ENCODE measurements at places on chromosomes 5 and 9.

GRCh38 chr9:16307626-16308195, 562.8 kb downstream of the BNC2 start:
- DNase-seq = no peak

DNA sequence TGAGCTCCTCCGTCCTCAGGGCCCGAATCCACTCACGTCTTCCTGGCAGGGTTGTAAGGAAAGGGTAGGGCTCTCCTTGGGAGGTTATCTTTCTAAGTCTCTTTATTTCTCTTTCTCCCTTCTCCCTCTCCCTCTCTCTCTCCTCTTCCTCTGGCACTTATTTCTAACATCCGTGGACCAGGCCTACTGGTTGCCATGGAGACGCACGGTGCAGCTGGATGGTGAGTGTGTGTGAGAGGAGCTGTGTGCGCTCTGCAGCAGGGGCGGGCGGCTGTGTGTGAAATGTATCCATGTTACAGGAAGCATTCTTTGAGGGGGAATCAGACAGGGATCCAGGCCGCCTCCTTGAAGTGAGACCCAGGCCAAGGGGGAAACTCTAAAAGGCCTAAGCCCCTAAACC, 32.2 kb downstream of the PCDH1 start:
- peak; percentile 62 for DNase-seq

DNA sequence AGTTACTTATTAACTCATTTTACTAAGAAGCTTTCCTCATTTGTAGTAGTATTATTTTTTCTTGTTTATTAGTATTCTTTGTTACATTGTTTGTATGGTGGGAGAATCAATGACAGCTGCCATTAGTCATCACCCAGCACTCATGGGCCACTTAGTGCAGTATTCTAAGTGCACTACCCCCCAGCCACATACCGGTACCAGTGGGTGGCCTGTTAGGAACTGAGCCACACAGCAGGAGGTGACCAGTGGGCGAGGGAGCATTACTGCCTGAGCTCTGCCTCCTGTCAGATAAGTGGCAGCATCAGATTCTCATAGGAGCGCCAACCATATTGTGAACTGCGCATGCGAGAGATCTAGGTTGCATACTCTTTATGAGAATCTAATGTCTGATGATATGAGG, 24.2 kb upstream of the CAMLG start:
- DNase-seq = peak; percentile 12

DNA sequence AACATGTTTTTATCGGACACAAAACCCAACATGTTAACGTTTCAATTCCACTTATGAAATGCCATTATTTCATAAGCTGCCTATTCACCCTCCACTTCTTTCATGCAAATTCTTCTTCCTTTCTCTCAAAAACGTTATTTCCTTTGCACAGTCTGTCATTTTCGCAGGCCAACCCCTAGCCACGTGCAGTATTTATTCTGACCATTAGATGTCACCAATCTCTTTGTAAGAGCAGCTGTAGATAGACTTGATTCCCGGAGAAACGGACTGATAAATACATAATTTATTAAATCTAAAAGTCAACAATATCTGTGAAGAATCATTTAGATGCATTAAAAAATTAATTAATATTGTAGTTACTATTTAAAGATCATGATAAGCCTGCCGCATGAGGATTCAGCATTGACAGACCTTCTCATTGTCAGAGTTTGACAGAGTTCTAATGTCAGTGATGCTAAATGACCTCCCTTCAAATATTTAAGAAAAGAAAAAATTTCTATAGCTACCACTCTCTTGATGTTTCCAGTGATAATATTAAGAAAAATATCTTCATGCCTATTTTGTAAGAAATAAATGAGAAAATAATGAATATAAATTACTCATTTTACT, 933.6 kb downstream of the CDH12 start:
- no peak for DNase-seq

- no peak for DNase-seq
Observed at GRCh38 chr9:96222132-96222531, 79.8 kb downstream of the HSD17B3 start.

DNA sequence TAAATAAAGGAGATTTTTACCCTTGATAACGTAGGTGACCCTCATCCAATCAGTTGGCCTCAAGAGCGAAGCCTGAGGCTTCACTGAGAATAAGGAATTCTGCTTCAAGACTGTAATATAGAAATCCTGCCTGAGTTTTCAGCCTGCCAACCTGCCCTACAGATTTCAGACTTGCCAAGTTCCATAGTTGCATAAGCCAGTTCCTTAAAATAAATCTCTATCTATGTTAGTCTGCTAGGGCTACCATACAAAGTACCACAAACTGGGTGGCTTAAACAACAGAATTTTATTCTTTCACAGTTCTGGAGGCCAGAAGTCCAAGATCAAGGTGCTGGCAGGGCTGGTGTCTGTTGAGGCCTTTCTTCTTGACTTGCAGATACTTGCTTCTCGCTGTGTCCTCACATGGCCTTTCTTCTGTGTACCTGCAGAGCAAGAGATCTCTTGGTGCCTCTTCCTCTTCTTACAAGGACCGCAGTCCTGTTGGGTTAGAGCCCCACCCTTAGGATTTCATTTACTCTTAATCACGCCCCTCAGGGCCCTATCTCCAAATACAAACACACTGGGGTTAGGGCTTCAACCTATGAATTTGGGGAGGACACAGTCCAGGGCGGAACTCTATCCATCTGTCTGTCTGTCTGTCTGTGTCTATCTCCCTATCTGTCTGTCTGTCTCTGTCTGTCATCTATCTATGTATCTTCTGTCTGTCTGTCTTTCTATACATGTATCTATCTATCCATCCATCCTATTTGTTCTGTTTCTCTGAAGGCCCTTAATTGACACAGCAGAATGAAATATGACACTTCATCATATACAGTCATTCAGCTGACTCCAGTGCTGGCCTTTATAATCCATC, 17.0 kb upstream of the CMBL start:
- DNase-seq = no peak

DNA sequence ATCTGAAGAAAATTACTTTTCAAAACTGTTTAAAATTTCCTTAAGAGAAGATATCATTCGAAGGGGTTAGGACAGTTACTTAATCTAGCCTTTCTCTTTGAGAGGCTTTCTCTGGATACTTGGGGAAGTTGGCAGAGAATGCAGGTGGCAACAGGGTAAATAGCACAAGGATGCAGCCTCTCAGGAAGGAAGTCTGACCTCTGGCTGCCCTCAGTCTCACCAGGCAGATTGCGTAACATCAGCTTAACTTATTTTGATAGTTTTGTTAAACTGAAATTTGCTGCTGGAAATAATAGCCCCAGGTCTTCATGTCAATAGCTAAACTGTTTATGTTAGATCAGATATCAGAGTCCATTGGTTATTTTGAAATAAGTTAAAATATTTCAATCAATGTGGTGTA, 20.4 kb downstream of the CCDC192 start:
- no peak for DNase-seq

DNA sequence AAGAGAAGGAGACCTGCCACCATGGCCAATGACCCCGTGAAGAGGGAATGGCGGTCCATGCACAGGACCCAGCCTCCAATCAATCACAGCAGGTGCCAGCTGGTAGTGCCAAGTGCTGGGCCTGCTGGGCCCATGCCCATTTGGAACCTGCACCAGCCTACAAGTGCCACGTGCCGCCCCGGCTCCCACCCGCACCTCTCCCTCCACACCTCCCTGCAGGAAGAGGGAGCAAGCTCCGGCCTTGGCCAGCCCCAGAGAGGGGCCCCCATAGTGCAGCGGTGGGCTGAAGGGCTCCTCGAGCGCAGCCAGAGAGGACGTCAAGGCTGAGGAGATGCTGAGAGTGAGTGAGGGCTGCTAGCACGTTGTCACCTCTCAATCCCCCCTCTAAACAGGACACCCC, 37.8 kb upstream of the NPR3 start:
- DNase-seq = no peak

DNA sequence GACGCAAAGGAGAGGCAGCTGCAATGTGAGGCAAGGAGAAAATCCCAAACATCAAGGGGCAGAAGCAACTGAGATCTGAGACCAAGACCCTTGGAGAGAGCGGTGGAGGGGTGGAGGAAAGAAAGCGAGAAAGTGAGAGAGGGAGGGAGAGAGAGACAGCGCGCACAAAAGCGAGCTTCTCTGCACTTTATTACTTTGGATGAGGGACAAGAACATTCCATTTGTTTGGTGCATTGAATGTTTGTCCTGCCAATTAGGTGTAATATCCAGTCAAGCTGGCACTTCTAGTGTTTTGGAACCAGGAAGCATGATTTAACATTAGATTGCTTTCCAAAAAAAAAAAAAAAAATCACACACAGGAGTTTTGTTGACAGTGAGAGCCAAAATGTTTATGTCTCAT, 1.4 kb downstream of the CAST start:
- DNase-seq = no peak

DNA sequence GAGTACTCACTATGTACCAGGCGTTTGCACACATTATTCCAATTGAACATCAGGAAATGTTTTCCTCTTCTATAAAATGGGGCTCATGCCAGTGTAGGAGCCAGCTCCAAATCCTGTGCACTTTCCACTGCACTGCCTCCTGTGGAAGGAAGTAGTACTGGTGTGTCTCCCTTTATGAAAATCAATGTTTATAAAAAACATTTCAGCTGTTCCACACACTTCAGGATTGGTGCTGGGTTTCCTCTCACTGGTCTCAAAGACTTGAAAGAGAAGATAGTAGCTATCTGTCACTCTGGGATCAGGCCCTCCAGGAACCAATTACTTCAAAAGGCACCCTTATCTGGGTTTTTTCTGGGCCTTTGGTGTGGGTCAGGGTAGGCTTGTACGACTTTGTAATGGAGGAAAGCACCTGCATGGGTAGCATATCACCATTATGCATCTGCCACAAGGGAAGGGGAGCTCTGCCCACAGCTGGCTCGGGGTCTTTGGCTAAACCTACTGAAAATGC, 32.5 kb downstream of the RAB14 start:
- no peak for DNase-seq

GRCh38 chr5:59709846-59710245, 183.7 kb downstream of the PDE4D start:
- peak; percentile 47 for DNase-seq

DNA sequence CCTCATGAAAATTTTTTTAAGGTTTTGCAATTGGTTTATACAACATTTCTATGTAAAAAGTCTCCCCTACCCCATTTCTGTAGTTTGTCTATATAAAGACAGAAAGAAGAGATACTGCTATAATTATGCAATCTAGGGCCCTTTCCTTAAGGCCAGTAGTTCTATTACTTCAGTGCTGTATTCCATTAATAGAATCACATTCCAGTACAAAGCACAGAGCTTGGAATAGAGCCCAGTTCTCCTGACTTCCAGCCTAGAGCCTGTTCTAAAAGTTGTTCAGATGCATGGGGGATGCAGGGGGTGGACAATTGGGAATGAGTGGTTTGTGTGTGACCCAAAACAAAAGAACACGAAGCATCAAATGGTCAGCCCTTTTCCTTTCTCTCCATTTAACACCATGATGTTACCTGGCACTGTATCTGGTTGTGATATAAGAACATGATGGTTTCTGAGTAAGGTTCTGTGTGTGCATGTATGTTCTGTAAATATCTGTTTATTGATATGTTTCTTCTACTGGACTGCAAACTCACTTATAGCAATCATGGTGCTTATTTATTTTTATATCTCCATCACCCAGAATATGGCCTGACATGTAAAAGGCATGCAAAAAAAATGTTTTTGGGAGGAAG, 8.2 kb upstream of the GRAMD2B start:
- no peak for DNase-seq

DNA sequence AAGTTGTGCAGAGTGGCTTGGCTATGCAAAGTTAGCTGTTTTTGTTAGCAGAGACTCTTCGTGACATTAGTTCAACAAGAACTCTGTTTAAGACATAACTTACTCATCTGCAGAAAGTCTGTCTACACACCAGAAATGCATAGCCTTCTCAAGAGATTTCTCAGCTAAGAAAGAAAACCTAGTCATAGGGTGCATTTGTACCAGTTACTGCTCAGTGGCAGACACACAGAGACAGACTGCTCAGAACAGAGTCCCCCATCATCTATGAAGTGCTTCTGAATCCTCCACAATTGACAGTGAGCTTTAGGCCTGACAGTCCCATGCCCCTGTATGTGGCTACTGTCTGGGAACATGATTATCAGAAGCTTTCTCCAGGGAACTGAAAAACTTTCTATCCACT, 56.1 kb upstream of the IFNK start:
- no peak for DNase-seq

DNA sequence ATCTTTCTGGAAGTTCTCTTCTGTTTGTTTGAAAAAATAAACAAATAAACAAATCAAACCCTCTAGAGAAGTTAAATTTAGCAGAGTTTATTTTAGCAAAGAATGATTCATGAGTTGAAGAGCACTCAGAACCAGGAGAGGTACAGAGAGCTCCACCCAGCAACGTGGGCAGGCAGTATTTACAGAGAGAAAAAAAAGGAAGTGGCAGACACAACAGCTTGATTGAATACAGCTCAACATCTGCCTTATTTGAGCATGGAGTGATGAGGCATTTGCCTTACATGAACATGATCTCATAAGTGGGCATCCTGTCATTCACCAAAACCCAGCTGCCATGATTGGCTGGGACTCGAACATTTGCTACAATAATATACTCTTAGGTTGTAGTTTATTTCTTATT, 381.6 kb upstream of the ADAMTS16 start:
- peak; percentile 42 for DNase-seq

- DNase-seq = no peak
Observed at GRCh38 chr5:171911152-171911551, 95.3 kb downstream of the FBXW11 start.

GRCh38 chr5:98774192-98775033, 950 bp downstream of the RGMB start:
- DNase-seq = peak; percentile 82

DNA sequence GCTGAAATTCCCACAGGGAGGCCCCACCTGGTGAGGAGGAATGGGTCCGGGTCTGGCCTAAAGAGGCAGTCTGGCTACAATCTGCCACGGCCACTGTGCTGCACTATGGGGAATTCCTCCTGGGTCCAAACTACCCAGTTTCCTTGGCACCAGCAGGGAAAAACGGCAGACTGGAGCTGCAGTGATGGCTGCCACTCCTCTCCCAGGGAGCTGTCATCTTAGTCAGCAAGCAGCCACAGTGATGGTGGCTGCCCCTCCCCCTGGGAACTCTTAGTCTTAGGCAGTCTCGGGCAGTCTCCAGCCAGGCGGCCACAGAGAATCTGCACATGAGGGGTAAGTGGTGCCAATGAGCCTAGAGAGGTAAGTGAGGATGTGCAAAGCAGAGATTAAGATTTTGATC, 205.8 kb downstream of the TMEM38B start:
- no peak for DNase-seq

DNA sequence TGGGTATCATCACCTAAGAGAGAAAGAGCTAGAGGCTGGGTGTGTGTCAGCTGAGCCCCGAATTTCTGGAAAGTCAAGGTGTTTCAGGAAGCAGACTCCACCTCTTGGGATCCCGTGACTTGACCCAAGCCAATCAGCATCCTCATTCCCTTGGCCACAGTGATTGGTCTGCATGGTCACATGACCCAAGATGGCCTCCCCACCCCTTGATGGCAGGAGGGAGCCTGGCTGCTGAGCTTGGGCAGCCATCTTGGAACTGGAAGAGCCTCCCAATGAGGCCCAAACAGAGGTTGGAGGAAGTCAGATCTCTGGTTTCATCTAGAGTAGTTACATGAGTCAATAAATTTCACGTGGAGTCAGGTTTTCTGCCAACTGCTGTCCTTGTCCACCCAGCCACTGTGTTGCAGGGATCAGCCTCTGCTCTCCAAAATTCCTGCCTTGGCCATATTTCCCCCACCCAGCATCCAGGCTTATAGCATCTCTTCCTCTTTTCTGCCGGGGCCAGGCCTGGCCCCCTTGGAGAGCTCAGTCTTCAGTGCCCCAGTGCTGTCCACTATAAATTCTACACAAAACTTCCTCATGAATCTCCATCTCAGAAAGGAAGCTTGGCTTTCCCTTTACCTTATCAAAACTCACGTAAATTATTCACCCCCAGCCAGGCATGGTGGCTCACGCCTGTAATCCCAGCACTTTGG, 17.2 kb upstream of the SUSD3 start:
- DNase-seq = no peak
